Astrocyte (in vitro differentiated cells and primary cell): ENCODE measurements at places on chromosomes 7 and 10.

- H3K4me3 ChIP-seq: no peak overlapping the region
- peaks cover 33% of the 10 kb centered on the region for H3K4me1 ChIP-seq
- no peaks in the 10 kb centered on the region for H3K27me3 ChIP-seq
- no peaks in the 10 kb centered on the region for H3K36me3 ChIP-seq
Measured at GRCh38 chr10:83603708-83604107, 535.6 kb upstream of the GHITM start.

- no peak overlapping the region for H3K27ac ChIP-seq
- DNase-seq: no peak
- H3K27me3 ChIP-seq: no peaks in the 10 kb centered on the region
- H3K36me3 ChIP-seq: no peaks in the 10 kb centered on the region
Measured at GRCh38 chr7:125651823-125652528, 722.4 kb upstream of the POT1 start.

- no peak for DNase-seq
- no peaks in the 10 kb centered on the region for H3K4me1 ChIP-seq
- no peak overlapping the region for H3K4me3 ChIP-seq
- H3K36me3 ChIP-seq: no peaks in the 10 kb centered on the region
- no peaks in the 10 kb centered on the region for H3K27me3 ChIP-seq
Measured at GRCh38 chr10:47366181-47366631, 17.9 kb downstream of the ZNF488 start.

GRCh38 chr10:72746426-72747363 is 54.8 kb downstream of the MCU start:
- no peaks in the 10 kb centered on the region for H3K27me3 ChIP-seq
- DNase-seq: no peak
- H3K36me3 ChIP-seq: no peaks in the 10 kb centered on the region
- no peak overlapping the region for H3K27ac ChIP-seq
- no peak overlapping the region for H3K4me3 ChIP-seq

DNA sequence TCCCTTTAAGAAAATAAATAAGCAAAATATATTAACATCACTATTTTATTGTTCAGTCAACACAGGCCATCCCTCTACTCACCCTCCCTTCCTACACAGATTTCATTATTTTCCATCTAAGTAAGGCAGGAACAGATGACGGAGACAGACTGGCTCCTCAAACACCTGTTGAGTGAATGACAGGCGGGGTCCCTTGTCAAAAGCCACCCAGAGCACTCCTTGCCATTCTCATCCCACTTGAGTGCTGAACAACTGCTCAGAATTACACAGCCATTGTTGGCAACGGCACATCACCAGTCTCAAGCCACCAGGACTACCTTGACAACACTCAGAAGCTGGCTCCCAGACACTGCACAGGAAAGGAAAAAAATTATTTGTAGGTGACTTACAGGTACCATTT is 3.3 kb downstream of the GRB10 start:
- H3K27ac ChIP-seq: no peak overlapping the region
- H3K27me3 ChIP-seq: no peaks in the 10 kb centered on the region
- no peak overlapping the region for H3K4me3 ChIP-seq
- H3K4me1 ChIP-seq: peaks cover 18% of the 10 kb centered on the region
- H3K36me3 ChIP-seq: peaks cover 3% of the 10 kb centered on the region

- H3K4me1 ChIP-seq: no peaks in the 10 kb centered on the region
- no peaks in the 10 kb centered on the region for H3K36me3 ChIP-seq
- no peak overlapping the region for H3K27ac ChIP-seq
- H3K4me3 ChIP-seq: no peak overlapping the region
- no peaks in the 10 kb centered on the region for H3K27me3 ChIP-seq
- DNase-seq: no peak
Measured at GRCh38 chr10:80964179-80964578, 426.5 kb downstream of the SH2D4B start.

- no peak overlapping the region for H3K4me3 ChIP-seq
- peaks cover 82% of the 10 kb centered on the region for H3K36me3 ChIP-seq
- H3K4me1 ChIP-seq: peaks cover 24% of the 10 kb centered on the region
- DNase-seq: peak; percentile 72
- no peaks in the 10 kb centered on the region for H3K27me3 ChIP-seq
Measured at GRCh38 chr10:13660551-13660920, 73.8 kb downstream of the PRPF18 start.

DNA sequence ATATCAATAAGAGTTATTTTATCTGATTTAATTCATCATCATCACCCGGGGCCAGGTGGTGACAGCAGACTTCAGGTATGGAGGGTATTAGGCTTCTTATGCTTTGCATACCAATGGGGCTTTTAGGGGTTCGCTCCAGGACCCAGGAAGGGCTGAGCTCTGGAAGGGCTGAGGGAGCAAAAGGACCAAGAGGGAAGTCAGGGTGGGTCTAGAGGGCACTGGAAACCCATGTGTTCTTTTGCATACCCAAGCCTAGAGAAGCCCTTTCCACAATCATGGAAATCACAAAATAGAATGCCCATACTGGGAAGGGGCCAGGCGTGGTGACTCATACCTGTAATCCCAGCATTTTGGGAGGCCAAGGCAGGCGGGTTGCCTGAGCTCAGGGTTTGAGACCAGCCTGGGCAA is 30.9 kb upstream of the VCL start:
- no peaks in the 10 kb centered on the region for H3K36me3 ChIP-seq
- DNase-seq: no peak
- H3K4me1 ChIP-seq: peaks cover 33% of the 10 kb centered on the region
- no peak overlapping the region for H3K4me3 ChIP-seq

GRCh38 chr10:7789390-7789789 is 1.4 kb downstream of the ATP5F1C start:
- H3K4me1 ChIP-seq: peaks cover 33% of the 10 kb centered on the region
- H3K36me3 ChIP-seq: no peaks in the 10 kb centered on the region
- peak overlapping the region; percentile 90 for H3K27ac ChIP-seq
- peak overlapping the region; percentile 100 for H3K4me3 ChIP-seq
- H3K27me3 ChIP-seq: no peaks in the 10 kb centered on the region
- peak; percentile 38 for DNase-seq

DNA sequence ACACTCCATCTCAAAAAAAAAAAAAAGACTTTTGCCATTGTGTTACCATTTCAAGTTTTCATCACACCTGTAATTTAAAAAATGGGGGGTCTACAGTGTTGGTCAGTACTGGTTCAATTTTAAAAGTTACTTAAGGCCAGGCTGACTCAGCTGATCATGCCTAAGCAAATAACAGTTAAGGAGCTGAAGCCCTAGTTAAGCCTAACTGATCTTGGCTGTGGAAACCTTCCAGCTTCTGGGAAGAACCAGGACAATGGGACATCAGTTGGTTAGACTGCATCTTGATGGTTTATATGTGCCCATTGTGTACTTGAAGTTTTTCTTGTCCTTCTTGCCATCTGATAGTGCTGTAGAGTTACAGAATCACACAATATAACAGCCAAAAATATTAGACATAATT is 26.7 kb downstream of the VCL start:
- no peaks in the 10 kb centered on the region for H3K27me3 ChIP-seq
- H3K36me3 ChIP-seq: peaks cover 18% of the 10 kb centered on the region
- peaks cover 45% of the 10 kb centered on the region for H3K4me1 ChIP-seq
- H3K27ac ChIP-seq: no peak overlapping the region
- DNase-seq: no peak

DNA sequence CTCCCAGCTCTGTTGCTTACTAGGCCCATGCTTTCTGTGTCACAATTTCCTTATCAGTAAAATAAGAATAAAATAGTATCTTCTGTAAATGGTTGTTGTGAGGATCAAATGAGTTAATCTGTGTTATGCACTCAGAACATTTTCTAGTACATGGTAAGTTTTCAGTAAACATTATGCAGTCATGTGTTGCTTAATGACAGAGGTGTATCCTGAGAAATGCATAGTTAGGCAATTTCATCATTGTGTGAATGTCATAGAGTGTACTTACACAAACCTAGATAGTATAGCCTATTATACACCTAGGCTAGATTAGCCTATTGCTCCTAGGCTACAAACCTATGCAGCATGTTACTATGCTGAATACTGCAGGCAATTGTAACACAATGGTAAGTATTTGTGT is 4.4 kb downstream of the PTTG1IP2 start:
- H3K4me3 ChIP-seq: no peak overlapping the region
- DNase-seq: peak; percentile 30
- peaks cover 10% of the 10 kb centered on the region for H3K4me1 ChIP-seq
- no peaks in the 10 kb centered on the region for H3K36me3 ChIP-seq

GRCh38 chr7:66267249-66267648 is 62.1 kb downstream of the TPST1 start:
- H3K27ac ChIP-seq: no peak overlapping the region
- peak; percentile 94 for DNase-seq
- no peak overlapping the region for H3K4me3 ChIP-seq
- H3K27me3 ChIP-seq: no peaks in the 10 kb centered on the region
- no peaks in the 10 kb centered on the region for H3K4me1 ChIP-seq

GRCh38 chr7:34044734-34045353 is 139.5 kb downstream of the BMPER start:
- H3K27ac ChIP-seq: no peak overlapping the region
- no peaks in the 10 kb centered on the region for H3K4me1 ChIP-seq
- no peaks in the 10 kb centered on the region for H3K27me3 ChIP-seq
- no peak for DNase-seq
- no peaks in the 10 kb centered on the region for H3K36me3 ChIP-seq

DNA sequence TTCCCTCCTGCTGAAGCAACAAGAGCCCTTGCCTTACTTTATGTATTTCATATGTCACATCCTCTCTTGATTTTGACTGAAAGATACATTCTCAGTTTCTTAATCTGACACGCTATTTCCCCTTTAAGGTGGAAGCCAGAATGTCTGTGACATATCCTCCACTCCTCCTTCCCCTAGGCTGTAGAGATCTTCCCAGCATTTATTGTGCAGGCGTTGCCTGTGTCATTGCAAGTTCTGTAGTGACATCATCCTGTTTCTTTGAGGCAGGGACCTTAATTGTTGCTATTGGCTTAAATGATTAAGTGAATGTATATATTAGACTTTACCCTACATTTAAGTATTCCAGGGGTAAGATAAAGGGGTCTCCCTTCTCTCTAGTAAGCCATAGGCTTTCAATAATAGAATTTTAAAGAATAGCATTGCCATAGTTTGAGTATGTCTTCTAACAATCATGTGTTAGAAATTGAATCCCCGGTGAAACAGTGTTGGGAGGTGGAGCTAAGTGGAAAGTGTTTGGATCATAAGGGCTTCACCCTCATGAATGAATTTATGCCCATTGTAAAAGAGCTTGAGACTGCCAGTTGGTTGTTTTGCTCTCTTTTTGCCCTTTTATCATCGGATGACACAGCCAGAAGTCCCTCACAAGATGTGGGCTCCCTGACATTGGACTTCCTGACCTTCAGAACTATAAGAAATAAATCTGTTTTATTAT is 189.5 kb upstream of the CDC14C start:
- no peaks in the 10 kb centered on the region for H3K36me3 ChIP-seq
- no peak overlapping the region for H3K27ac ChIP-seq

- no peaks in the 10 kb centered on the region for H3K36me3 ChIP-seq
- no peak overlapping the region for H3K4me3 ChIP-seq
- H3K27ac ChIP-seq: no peak overlapping the region
Measured at GRCh38 chr7:36591636-36592035, 132.7 kb downstream of the AOAH start.
